Posterior cingulate gyrus (tissue), 11 donors: ENCODE measurements at places on chromosomes 5 and 9.

GRCh38 chr9:105198865-105199264, 45.6 kb upstream of the SLC44A1 start:
- DNase-seq: no peak

GRCh38 chr5:133749331-133749985, 137.1 kb upstream of the FSTL4 start:
- DNase-seq: no peak

DNA sequence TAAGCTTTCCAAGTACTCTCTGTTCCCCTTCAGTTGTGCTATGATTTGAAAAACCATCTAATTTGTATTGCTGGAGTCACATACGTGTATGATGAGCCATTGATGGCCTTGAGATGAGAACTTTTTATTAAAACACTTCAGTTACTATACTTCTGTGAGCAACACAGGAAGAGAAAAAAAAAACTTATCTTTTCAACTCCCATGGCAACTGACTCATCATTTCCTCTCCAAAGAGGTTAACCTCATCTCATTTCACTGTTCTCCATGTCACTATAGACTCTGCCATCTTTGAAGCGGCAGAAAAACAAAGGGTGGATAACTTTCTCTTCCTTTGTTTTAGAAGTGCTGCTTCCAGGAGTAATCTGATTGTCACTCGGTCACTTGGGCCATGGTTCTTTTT, 104.3 kb upstream of the PCSK1 start:
- no peak for DNase-seq

DNA sequence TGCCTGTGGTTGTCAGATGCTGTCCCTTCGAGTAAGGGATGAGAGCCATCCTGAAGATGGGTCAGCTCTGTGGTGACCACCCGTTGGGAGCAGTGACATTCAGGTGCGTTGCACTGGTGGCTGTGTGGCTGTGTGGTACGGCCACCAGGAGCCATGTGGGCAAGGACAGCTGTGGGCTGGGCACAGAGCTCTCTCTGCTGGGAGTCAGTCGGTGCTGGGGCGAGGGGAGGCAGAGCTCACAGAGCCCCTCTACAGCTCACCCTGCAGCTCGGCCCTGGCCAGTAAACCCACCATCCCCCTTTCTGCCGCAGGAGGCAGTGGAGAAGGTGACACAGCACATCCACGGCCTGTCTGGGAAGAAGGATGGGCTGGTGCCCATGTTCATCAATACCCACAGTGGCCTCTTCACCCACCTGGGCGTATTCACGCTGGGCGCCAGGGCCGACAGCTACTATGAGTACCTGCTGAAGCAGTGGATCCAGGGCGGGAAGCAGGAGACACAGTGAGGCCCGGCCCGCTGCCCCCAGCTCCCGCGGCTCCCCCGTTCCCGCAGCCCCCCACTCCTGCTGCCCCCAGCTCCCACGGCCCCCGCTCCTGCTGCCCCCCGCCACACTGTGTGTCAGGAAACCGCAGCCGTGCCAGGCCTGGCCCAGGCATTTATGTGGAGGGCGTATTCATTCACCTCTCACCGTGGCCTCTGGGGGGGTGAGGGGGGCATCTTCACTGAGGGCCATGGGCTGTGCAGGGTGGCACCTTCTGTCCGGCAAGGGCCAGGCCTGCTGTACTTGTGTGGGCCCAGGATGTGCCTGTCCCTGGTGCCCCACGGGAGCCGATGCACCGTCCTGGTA, 8.5 kb downstream of the DPP7 start:
- no peak for DNase-seq

DNA sequence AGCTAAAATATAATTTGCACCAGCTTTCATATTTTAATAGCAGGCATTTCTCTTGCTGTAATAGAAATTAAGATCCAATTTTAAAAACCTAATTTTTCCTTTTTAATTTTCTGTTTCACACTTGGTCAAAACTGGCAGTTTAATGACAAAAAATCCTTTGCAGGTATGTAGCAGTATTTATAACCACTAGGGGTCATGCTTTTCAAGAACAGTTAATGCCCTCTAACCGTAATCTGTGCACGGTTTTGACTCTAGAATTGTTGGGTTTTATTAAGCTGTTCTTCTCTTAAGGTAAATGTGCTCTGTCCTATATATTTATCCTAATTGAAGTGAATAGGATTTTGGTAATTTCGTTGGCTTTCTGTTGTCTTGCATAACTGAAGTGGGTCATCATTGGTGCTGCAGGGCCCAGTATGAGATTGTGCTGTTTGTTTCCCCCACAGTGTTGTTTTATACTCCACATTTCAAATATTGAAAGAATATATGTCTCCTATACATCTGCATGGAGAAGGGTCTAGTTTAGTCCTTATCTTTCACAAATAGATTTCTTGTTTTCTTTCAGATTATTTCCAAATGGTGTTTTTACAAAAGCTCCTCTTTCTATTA, 107.4 kb downstream of the SCAMP1 start:
- no peak for DNase-seq

DNA sequence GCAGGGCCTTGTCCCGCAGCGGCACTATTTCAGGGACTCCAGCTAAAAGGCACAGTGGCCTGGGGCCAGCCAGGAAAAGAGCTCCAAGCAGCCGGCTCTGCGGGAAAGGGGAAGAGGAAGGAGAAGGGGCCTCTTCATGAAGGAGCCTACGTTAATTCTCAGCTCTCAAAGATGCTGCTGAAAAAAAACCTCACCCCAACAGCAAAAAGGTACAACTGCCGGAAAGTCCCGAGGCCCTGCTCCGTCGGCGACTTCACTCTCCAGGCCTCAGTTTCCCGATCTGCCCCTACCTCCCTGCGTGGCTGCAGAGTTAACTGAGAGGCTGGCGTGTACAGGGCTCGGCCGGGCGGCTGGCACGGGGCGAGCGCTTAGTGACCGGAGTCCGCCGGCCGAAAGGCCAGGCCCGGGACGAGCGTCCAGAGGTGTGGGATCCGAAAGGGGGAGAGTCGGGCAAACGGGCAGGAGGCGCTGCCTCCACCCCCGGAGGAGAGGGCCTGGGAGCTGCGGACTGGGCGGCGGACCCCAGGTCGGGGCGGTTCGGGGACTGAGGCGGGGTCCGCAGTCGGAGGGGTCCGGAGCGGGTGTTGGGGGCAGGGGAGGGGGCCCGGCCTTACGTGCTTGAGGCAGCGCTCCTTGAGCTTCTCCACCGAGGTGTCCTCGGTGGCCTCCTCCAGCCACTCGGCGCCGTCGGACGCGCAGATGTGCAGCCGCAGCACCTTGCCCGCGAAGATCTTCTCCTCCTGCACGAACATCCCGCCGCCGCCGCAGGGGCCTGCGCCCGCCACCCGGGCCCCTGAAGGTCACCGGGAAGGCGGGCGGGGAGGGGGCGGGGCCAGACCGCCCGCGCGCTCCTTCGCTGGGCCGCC, 529 bp downstream of the UBAC1 start:
- DNase-seq: no peak

GRCh38 chr9:122360891-122361290, 9.9 kb upstream of the PTGS1 start:
- peak; percentile 48 for DNase-seq

GRCh38 chr5:16856531-16856930, 79.6 kb downstream of the MYO10 start:
- no peak for DNase-seq

DNA sequence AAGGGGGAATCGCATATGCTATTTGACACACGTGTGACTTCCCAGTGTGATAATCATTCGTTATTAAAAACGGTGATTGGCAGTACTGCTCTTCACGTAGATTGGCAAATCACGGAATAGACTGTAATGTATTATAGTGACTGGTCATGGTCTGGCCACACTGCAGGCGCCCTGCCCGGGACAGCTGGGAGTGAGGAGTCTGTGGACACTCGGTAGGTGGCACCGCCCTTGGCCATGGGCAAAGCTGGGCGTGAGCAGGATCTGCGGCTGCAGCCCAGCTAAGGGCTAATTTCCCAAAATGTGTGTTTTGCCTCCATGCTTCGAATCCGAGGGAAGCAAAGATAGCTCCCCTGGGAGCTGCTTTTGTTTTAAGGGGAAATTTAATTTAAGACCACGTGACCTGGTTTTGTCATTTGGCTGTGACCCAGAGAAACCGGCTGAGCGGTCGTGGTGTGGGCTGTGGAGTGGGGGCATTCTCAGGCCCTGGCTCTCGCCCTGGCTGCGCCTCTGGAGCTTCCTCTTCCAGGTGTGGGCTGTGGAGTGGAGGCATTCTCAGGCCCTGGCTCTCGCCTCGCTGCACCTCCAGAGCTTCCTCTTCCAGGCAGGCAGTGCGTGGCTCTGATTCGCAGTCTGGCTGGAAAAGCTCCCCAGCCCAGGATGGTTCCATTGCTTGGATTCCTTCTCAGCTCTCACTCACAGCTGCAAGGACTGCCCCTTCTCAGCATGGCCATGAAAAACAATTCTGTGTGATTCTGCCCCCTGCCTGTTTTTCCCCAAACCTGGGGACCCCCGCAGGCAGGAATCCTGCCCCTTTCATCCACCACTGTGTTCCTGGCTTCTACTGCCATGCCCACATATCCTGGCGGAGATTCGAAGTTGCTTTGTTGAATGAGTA, 131.1 kb downstream of the OLFM1 start:
- DNase-seq: no peak

DNA sequence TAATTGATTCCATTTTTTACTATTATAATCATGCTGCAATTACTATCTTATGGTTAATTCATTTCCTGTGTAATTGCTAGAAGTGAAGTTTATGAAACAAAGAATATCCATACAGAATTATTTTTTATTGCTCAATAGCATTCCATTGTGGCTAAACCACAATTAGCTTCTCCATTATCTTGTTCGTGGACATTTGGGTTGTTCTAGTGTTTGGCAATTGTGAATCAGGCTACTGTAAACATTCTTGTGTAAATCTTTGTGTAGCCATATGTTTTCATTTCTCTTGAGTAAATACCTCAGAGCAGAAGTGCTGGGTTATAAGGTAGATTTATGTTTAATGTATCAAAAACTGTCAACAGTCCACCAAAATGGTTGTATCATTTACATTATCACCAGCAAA, 341.1 kb downstream of the MAT2B start:
- no peak for DNase-seq

DNA sequence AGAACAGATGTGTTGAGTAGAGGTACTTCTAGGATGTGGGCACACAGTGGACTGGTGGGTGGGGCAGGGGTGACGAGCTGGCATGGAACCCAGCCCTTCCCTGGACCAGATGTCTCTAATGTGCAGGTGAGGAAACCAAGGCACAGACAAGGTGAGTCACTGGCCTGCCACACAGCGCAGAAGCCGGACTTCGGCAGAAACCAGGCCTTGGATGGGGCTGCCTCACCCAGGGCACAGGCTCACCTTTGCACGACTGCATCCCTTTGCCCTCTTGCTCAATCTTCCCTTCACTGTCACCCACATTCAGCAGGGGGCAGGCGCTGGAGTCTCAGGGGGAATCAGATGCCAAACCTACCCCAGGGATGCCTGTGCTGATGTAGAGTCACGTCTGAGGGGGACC, 65.4 kb upstream of the LMX1B start:
- no peak for DNase-seq

GRCh38 chr9:105647595-105648349, 14.5 kb upstream of the TAL2 start:
- no peak for DNase-seq

DNA sequence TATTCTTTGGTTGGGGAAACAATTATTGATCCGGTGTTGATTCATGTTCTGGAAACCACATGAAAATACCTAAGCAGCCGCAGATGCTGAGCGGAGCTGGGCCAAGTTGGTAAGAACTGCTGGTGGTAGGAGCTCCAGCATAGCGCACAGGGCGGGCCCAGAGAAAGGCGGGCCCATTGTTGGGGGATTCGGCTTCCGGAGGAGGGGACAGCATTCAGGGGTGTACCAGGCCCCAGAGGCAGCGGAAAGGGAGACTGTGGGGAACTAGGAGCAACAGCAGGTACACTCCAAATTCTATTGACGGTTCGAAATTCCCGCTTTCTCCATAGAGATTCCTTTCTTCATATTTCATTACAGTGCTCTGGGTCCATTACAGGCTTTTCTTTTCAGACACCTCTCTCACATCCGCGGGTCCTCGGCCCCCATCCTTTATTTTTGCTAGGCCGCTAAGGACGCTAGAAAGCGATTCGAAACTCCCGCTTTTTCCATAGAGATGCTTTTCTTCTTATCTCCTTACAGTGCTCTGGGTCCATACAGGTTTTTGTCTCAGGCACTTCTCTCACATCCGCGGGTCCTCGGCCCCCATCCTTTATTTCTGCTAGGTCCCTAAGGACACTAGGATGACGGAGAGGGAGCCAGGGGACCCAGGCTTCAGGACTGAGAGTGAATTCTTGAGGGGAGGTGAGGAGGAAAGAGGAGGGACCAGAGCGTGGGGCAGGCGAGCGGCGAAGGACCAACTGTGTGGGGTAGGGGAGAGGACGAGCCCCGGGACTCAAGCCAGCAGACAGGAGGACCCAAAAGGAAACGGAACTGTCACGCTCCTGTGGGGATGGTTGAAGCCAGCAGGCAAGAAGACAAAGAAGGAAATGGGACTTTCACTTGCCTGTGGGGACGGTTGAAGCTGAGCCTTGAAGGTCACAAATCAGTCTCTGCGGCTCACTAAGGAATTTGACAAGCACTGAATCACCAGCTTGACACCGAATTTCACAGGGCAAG, at the start of gene CCDC152:
CCDC152 (plus strand) TSS at position 213 of the 996 bp plus-strand sequence. CDS start 2,304 bp downstream, outside the sequence.
- DNase-seq: peak; percentile 82

DNA sequence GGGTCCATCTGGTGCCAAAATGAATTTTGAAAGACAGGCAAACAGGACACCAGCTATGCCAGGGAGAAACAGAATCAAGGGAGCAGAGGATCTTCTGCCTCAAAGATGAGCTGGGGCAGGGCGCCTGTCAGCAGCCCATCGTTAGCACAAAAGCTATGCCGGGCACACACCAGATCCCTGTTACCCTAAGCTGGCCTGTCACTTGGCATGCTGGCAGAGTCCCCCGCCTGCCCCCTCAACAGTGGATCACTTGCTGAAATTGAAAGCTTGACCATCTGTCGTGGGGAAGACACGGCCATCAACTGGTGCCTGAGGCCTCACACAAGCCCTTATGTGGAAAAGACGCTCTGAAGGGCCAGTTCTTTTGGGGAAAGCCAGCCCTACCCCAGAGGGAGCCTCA, 256.4 kb downstream of the EBF1 start:
- DNase-seq: no peak

DNA sequence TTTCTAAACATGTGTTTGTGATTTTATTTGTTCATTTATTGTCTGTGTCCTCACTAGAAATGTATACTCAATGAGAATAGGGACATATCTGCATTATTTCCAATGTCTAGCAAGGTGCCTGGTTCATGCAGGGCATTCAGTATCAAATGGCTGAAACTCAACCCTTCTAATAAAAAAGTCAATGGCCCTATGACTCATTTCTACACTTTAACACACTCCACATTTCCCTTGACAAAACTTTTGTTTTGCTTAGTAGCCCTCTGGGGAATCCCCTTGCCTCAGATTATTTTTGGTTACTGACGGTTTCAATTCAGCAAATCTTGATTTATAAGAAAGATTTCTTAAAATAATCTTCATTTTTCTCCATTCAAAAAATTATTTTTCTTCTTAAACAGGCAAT, 206.0 kb upstream of the DMRTA1 start:
- no peak for DNase-seq

DNA sequence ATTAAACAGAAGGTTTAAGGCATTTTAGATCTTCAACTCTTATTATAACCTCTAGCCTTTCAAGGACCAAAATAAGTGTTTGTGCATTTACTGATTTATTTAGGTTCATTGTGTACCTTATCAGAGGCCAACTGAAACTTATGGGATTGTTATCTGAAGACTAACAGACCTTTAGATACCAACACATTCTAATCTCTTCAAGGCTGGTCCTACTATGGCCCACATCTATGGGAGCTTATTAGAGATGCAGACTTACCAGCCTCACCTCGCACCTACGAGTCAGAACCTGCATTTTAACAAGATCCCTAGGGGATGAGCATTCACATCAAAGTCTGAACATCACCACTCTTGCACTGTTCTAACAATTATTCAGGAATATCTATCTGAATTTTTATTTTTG, 1.9 kb downstream of the IARS1 start:
- no peak for DNase-seq

- DNase-seq: peak; percentile 61
These were observed at the start of gene WWC1 for GRCh38 chr5:168291342-168291963. TSS of gene WWC1 (plus strand) at chr5:168291645. CDS start at chr5:168292153, 508 bp downstream.
